ENCODE measurements at places on chromosomes 16 and 17.

DNA sequence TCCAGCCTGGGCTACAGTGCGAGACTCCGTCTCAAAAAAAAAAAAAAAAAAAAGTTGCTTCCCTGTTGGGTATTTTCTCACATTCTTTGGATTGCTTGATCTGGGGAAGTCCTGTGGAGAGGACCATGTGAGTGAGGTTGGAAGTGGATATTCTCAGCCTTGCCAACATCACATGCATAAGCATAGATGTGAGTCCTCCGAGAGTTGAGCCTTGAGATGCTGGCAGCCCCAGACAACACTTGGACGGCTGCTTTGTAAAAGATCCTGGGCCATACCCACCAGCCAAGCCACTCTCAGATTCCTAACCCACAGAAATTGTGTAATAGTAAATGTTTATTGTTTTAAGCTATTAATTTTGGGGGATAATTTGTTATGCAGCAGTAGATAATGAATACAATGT, 1570.0 kb upstream of the GOT2 start:
- DNase-seq = no peak

DNA sequence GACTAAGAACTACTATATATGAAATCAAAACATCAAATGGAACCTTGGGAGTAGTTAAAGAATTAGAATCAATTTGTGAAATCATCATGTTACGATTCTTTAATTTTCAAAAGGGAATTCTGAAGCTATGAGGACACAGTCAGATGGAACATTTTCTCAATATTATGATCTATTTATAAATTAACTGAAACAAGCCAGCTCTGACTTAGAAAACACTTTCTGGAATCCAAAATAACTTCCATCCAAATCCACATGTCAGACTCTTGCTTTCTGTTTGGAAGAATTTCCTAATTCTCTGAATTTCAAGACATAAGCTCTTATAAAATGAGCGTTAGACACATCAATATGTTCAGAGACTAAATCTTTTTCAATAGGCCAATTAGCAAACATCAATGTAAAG, 737.7 kb upstream of the SOX9 start:
- no peak for DNase-seq

GRCh38 chr17:47698749-47699535, 5.0 kb downstream of the TBKBP1 start:
- DNase-seq = peak; percentile 71

- no peak for DNase-seq
These were observed 282.7 kb upstream of the TNRC6C start for GRCh38 chr17:77675816-77676215.

DNA sequence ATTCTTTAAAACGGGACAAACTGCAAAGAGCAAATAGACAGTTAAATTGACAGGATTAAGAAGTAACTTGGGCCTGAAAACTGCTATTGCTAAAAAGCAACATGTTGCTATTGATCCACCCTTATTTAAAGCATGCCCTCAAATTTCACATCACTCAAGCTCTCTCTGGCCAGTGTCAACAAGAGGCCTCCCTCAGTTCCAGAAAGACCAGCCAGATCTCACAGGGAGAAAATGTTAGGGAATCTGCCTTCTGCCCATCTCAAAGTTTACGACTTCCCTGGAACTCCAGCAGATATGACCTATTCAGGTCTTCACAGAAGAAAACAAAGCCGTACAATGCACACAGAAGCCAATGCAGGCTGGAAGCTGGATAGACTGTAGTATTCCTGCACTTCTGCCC, 8.9 kb downstream of the CFAP20 start:
- no peak for DNase-seq

DNA sequence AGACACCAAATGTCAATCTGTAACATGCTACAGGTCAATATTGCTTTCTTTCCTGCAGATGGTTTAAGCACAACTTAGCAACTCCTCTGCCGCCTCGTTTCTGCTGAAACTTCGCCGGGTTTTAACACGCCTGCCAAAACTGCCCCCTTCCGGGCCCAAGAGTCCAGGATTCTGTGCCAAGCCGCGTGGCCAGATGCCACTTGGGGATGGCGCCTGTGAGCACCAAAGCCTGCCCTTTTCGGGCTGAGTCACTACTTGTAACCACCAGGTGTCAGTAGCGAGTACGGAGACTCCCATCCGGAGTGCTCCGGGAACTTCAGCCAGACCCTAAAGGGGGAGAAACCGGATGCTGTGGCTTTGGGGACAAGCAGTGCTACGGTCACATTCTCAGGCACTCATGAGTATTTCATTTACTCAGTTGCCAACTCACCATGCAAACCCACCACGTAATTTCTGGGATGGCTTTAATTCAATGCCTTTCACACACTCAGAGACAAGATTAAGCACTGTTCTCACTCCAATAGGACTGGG, 7.8 kb downstream of the PMP22 start:
- DNase-seq = peak; percentile 90

DNA sequence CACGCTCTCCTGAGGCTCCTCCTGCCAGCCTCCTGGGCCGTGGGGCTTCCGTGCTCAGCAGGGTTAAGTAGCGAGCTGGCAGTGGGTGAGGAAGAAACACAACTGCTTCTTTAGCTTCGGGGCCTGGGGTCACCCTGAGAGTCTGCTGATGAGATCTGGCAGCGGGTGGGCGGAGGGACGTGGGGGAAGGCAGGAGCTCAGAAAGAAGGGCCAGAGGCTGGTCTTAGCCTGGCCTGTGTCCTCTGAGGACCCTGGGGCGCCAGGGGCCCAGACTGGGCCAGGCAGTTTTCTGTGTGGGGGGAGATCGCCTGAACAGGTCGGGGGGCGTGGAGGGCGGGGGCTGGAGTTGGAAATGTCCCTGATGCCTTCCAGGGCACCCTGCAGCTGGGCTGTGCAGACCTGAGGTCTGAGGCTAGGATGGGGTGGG, 97.8 kb upstream of the GSE1 start:
- no peak for DNase-seq

GRCh38 chr16:1426734-1427471, 4.0 kb upstream of the PERCC1 start:
- DNase-seq = no peak

DNA sequence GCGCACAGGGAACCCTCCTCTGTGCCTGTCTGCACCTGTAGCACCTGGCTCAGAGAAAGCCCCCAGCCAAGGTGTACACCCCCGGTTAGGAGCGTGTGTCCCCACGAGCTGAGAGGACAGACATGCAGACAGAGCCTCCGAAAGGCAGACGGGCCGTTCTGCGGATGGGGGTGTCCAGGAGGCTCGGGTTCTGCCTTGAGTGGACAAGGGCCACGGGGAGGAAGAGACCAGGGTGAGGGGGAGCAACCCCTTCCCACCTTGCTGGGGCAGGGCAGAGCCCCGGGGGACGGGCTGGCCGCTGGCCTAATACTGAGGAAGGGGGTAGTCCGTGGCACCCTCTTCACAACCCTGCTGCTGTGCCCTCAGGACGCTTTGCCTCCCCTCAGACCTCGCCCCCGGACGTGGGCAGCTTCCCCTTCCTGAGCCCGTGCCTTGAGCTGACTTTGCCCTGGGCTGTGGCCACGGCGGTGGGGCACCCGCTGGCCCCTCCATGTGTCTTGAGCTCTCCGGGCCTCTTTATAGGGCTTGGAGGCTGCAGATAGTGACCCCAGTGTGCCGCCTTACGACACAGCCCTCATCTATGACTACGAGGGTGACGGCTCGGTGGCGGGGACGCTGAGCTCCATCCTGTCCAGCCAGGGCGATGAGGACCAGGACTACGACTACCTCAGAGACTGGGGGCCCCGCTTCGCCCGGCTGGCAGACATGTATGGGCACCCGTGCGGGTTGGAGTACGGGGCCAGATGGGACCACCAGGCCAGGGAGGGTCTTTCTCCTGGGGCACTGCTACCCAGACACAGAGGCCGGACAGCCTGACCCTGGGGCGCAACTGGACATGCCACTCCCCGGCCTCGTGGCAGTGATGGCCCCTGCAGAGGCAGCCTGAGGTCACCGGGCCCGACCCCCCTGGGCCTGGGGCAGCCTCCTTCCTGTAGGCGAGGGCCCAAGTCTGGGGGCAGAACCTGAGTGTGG, 5.7 kb downstream of the SLC22A31 start:
- no peak for DNase-seq

GRCh38 chr16:70410734-70411133, 28.2 kb downstream of the ST3GAL2 start:
- no peak for DNase-seq

DNA sequence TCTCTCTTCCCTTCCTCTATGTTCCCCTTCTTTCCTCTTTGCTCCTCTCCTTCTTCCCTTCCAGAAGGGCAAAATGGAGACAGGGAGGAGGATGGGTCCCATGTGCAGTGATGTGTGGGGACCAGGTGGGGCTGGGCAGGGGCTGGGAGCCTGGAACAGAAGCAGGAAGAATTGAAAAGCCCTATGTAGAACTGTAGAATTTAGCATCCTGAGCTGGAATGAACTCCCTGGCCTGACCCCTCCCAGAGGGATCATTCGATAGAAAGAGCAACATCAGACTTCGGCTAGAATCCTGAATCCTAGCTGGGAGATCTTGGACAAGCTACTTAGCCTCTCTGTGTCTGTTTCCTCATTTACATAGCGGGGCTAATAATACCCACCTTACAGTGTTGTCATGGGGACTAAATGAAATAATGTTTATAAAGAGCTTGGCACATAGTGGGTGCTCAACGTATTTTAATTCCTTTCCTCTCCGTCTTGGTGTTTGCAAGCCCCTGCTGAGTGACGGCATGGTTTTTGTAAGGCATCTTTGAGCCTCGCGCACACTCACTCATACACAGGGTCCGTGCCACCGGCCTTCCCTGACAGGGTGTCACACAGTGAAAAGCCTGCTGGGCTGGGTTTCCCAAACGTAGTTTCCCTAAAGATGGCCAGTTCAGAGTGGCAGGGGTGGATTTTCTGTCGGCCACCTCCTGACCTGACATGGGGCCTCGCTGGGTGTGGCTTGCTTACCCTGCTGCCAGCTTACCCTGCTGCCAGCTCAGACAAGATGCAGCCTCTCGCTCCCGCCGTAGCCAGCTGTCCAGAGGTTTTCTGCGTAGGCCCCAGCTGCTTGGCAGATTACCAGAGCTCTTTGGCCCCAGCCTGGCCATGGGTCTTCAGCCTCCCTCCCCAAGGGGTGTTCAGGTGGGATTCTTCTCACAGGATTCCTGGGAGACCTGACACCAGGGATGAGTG, 6.1 kb upstream of the ARHGAP23 start:
- no peak for DNase-seq

- no peak for DNase-seq
These were observed 58.4 kb downstream of the TMEM100 start for GRCh38 chr17:55664287-55664686.

DNA sequence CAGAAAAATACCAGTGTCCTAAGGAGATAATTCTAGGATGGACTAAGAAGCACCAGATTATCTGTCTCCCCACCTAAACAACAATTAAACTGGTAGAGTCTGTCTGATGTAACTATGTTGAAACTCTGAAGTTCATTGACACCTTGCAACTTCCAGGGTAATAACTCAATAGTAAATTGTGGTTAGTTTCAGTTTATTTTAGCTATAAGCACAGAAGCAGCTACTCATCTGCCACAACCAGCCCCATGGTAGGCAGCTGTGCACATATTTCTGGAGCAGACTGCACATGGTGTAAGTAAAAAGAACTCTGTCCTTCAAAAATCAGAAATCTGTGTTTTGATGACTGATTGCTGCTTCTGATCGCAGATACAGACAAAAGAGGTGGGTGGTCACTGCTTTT, 852.1 kb downstream of the CDH11 start:
- no peak for DNase-seq

DNA sequence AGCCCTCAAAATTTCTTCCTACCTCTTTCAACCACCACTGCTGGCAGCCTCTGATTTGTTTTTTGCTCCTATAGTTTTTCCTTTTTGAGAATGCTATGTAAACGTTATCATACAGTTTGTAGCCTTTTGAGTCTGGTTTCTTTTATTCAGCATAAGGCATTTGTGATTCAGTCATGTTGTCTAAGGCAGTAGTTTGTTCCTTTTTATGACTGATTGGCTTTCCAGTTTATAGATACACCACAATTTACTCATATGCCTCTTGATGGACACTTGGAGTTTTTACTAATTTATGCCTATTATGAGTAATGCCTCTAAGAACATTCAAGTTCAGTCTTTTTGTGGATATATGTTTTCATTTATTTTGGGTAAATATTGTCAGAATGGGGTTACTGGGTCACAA, 136.6 kb downstream of the CHD9 start:
- DNase-seq = no peak

DNA sequence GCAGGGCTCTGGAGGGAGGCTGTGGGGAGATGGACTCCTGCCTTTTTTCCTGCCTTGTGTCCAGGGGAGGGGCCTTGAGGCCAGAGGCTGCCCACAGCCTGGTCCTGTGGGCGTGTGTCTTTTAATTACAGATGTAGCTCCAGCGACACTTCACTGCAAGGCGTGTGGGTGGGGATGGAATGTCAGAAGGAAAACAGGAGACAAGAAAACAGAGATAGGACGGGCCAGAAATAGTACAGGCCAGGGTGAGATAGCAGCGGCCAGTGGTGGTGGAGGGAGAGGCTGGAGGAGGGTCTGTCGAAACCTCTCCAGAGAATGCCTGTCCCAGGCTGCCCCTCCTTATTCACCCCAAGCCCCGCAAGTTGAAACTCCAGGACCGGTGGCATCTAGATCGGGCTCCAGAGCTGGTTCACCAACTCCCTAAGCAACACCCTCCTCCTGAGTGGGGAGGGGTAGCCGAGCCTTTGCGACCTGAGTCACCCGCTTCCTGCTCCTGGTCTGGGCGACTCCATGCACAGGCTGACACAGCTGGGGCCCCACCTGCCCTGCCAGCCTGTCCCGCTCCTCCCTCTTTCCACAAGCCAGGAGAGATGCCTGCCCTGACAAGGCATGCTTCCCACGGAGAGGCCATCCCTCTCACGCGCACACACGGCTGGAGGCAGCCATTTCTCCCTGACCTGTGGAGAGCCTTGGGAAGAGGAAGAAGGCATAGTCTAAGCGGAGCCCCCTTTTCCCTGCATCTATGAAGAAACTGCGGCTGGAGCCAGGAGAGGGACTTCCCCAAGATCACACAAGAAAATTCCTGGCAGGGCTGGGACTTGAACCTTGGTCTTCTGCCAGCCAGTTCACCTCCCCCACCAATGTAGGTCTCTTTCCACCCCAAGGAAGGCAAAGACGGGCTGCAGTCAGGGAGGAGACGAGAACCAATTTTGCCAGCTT, 6.6 kb upstream of the JUP start:
- DNase-seq = peak; percentile 77
